ENCODE measurements at places on chromosomes 6 and 20. TPM values are rescaled to one million over a fixed set of nuclear protein-coding genes. Genes with fewer than 3 reads are reported as not detected.

DNA sequence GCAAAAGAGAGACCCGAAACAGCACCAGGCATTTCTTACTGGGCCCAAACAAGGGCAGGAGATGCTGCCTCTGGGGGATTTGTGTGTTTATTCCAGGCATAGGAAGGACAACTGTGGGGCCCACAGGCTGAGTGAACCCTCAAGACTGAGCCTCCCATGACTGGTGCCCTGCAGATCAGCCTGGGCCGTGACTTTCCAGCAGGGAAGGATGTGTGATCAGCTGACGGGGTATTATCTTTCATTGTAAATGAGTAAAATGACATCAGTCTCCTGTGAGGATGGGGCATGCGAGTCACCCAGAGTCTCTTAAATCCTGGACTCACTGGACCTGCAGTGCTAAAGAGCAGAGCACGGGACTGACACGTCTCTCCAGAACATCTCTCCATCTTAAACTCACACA, 3.9 kb upstream of the TEAD3 start:
- no peaks in the 10 kb centered on the region for H3K36me3 ChIP-seq
- H3K27me3 ChIP-seq, result peaks cover 38% of the 10 kb centered on the region
- peaks cover 10% of the 10 kb centered on the region for H3K4me1 ChIP-seq
- H3K4me3 ChIP-seq, result no peak overlapping the region
- no peak for DNase-seq

DNA sequence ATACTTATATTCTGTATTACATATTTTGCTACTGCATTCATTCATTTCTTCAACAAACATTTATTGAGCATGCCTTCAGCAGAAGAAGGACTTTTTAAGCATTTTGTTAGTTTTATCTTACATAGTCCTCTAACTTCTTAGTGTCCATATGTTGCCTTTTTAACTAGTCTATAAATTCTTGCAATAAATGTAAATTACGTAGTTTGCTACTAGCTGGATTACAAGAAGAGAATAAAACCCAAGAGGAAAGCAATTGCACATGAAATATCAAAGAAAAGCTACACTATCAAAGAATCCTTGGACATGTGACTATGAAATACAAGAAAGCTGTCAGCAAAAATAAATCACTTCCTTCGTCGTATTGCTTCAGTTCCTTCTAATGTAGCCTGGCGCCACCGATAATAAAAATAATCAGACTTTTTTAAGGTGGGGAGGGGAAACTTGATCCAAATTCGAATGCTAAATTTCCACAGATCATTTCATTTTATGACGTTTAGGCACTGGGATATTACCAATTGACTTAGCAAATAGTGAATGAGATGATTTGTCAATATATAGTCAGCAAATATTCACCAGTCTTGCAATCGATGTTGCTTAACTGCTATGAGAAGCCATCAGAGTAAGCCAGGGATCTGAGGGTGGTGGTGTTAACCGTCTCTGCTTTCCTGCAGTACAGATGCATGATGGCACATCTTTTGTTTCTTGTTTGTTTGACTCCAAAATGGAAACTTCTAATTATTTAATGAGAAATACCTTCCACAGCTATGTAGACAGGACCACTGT, 258.7 kb upstream of the EXOC2 start:
- no peak overlapping the region for H3K4me3 ChIP-seq
- peaks cover 3% of the 10 kb centered on the region for H3K36me3 ChIP-seq
- H3K4me1 ChIP-seq, result no peaks in the 10 kb centered on the region
- H3K27me3 ChIP-seq, result peaks cover 37% of the 10 kb centered on the region
- H3K27ac ChIP-seq, result no peak overlapping the region

DNA sequence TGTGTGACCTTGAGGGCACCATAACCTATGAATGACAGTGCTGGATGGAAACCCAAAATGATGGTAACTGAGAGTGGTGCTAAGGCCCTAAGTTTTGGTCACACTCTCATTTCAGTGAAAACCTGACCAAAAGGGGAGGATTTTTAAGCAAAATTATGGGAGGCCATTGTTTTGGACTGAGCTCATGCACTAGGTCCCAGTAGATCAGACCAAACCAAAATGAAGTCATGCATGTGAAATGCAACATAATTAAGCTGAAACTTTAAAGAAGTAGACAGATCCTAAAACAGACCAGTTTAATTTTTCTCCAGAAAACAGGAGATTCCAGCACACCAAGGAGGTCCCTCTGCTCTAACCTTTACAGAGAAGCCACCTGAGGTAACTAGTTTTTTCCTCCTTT, 24.0 kb upstream of the THBS2 start:
- H3K4me1 ChIP-seq, result no peaks in the 10 kb centered on the region
- no peak overlapping the region for H3K27ac ChIP-seq
- DNase-seq, result no peak
- H3K4me3 ChIP-seq, result no peak overlapping the region

DNA sequence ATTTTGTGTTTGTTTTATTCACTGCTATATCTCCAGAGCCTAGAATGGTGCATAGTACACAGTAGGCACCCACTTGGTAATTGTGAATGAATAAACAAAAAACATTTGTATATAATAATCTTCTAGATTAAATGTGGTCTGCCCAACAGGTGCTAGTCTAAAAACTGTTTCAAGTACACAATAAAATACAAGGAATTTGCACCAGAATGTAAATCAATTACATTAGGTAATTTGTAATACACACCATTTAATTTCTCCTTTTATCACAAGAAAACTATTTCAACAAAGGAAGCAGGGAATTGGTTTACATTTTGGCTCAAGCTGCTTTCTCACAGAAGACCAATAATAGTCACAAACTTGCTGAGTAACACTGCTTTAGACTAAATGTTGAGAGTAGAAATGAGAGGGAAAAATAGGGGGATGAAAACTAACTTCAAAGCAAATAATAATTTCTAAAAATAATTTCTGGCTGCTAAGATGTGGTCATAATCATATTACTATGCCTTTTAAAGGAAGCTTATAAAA, 22.1 kb downstream of the RUNX2 start:
- no peak overlapping the region for H3K4me3 ChIP-seq
- DNase-seq, result no peak
- no peaks in the 10 kb centered on the region for H3K4me1 ChIP-seq
- H3K27me3 ChIP-seq, result no peaks in the 10 kb centered on the region
- H3K27ac ChIP-seq, result no peak overlapping the region
- peaks cover 4% of the 10 kb centered on the region for H3K36me3 ChIP-seq

DNA sequence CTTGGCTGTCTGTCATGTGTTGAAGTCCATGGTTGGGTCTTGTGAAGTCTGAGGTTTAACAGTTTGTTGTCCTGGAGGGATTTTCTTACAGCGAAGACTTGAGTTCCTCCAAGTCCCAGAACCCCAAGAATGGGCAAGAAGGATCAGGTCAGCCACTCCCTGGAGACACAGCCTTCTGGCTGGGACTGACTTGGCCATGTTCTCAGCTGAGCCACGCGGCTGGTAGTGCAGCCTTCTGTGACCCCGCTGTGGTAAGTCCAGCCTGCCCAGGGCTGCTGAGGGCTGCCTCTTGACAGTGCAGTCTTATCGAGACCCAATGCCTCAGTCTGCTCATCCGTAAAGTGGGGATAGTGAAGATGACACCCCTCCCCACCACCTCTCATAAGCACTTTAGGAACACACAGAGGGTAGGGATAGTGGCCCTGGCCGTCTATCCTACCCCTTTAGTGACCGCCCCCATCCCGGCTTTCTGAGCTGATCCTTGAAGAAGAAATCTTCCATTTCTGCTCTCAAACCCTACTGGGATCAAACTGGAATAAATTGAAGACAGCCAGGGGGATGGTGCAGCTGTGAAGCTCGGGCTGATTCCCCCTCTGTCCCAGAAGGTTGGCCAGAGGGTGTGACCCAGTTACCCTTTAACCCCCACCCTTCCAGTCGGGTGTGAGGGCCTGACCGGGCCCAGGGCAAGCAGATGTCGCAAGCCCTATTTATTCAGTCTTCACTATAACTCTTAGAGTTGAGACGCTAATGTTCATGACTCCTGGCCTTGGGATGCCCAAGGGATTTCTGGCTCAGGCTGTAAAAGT, 43.5 kb downstream of the SIRPA start:
- DNase-seq, result no peak
- peaks cover 78% of the 10 kb centered on the region for H3K27me3 ChIP-seq

The SYNGAP1 gene
- 82.3 TPM for total RNA-seq

GRCh38 chr6:14925699-14926026, 320.2 kb upstream of the JARID2 start:
- no peaks in the 10 kb centered on the region for H3K36me3 ChIP-seq
- H3K4me1 ChIP-seq, result peaks cover 2% of the 10 kb centered on the region
- no peak for DNase-seq
- no peaks in the 10 kb centered on the region for H3K27me3 ChIP-seq
- no peak overlapping the region for H3K4me3 ChIP-seq
- no peak overlapping the region for H3K27ac ChIP-seq

- H3K27ac ChIP-seq, result peak overlapping the region; percentile 98
- no peaks in the 10 kb centered on the region for H3K27me3 ChIP-seq
- H3K36me3 ChIP-seq, result no peaks in the 10 kb centered on the region
- peak overlapping the region; percentile 96 for H3K4me3 ChIP-seq
- H3K4me1 ChIP-seq, result peaks cover 38% of the 10 kb centered on the region
Observed at GRCh38 chr20:36645353-36645752, 643 bp downstream of the SLA2 start.

DNA sequence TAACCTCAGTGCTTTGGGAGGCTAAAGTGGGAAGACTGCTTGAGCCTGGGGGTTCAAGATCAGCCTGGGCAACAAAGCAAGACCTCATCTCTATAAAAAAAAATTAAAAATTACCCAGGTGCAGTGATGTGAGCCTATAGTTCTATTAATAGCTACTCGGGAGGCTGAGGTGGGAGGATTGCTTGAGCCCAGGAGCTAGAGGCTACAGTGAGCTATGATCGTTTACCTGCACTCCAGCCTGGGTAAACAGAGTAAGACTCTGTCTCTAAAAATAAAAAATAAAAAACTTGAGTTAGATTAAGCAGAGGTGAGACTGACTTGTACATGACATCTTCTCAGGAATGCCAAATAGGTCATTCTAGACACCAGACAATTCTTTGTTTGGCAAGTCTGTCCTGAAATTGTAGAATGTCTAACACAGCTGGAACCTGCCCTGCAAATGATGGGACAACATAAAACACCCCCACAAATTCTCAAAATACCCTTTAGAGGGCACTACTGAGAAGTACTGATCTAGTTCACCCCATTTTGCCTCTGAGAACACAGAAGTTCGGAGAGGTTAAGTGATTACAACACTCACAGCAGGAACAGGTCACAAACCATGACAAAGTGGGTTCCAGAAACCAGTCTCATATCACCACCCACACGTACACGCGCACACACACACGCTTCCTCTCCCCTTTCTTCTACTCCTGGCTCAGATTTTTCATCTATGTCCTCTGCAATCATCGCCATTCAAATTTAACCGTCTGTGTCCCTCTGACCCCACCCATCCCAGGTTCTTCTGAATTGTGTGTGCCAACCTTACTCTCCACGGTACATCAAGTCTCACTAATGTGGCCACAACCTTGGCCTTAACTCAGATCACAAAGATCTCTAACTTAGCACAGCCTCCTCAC, 38.3 kb downstream of the ARHGAP18 start:
- peak; percentile 6 for DNase-seq
- H3K27me3 ChIP-seq, result peaks cover 5% of the 10 kb centered on the region
- H3K4me1 ChIP-seq, result peaks cover 20% of the 10 kb centered on the region

The STMND1 gene
- not detected for total RNA-seq

The HLA-DRB5 gene
- total RNA-seq, result 8.8 TPM

- no peak overlapping the region for H3K27ac ChIP-seq
- H3K4me3 ChIP-seq, result no peak overlapping the region
- H3K27me3 ChIP-seq, result peaks cover 91% of the 10 kb centered on the region
Observed at GRCh38 chr20:2794202-2794748, 6.2 kb downstream of the CPXM1 start.

GRCh38 chr6:31352683-31353383, 4.1 kb downstream of the HLA-B start:
- no peaks in the 10 kb centered on the region for H3K27me3 ChIP-seq
- H3K36me3 ChIP-seq, result peaks cover 25% of the 10 kb centered on the region
- peaks cover 60% of the 10 kb centered on the region for H3K4me1 ChIP-seq
- H3K27ac ChIP-seq, result peak overlapping the region; percentile 100
- DNase-seq, result no peak
- peak overlapping the region; percentile 91 for H3K4me3 ChIP-seq

DNA sequence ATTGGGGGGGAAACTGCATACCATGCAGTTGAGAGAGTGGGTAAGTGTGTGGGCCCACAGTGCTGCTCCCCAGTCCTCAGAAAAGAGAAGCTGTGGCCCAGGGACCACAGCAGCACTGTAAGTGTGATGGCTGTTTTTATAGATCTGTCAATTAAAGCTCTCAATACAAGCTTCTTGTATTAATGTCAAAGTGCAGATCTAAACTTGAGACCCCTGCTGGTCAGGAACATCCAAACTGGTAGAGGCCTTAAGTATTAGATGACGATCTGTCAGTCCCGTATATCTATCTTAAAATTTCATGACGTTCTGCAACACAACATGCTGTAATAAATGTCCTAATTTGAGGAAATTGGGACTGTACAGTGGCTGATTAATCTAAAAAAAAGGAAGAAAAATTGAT, 74.8 kb downstream of the TULP4 start:
- H3K4me3 ChIP-seq, result no peak overlapping the region
- H3K36me3 ChIP-seq, result peaks cover 2% of the 10 kb centered on the region
- no peaks in the 10 kb centered on the region for H3K27me3 ChIP-seq
- H3K4me1 ChIP-seq, result peaks cover 17% of the 10 kb centered on the region

GRCh38 chr6:41648921-41649320, 10.7 kb downstream of the MDFI start:
- DNase-seq, result no peak
- no peak overlapping the region for H3K4me3 ChIP-seq
- peaks cover 7% of the 10 kb centered on the region for H3K36me3 ChIP-seq
- H3K27me3 ChIP-seq, result peaks cover 53% of the 10 kb centered on the region
- H3K4me1 ChIP-seq, result peaks cover 7% of the 10 kb centered on the region

GRCh38 chr6:22036275-22036674, 260.6 kb downstream of the PRL start:
- H3K27ac ChIP-seq, result no peak overlapping the region

The PSMB8 gene
- total RNA-seq, result 139 TPM

GRCh38 chr20:32580970-32581838, 3.9 kb downstream of the NOL4L start:
- H3K36me3 ChIP-seq, result peaks cover 3% of the 10 kb centered on the region
- no peaks in the 10 kb centered on the region for H3K27me3 ChIP-seq
- peaks cover 52% of the 10 kb centered on the region for H3K4me1 ChIP-seq
- H3K27ac ChIP-seq, result peak overlapping the region; percentile 76

The SLC22A16 gene
- not detected for total RNA-seq

GRCh38 chr20:1266167-1266973, at the start of gene SNPH:
SNPH (plus strand) TSS chr20:1266294; CDS start chr20:1296240, 29,946 bp downstream.
- peak within 1 kb of the TSS; percentile 94 for H3K27ac ChIP-seq
- H3K36me3 ChIP-seq, result no peaks in the 10 kb centered on the region
- peak within 1 kb of the TSS; percentile 95 for H3K4me3 ChIP-seq

The PPP1R14C gene
- not detected for total RNA-seq

The BPIFA1 gene
- not detected for total RNA-seq

The C20orf204 gene
- total RNA-seq, result 7.8 TPM

GRCh38 chr6:44185953-44186634, 27.5 kb downstream of the CAPN11 start:
- H3K36me3 ChIP-seq, result no peaks in the 10 kb centered on the region
- peak overlapping the region; percentile 58 for H3K4me3 ChIP-seq
- DNase-seq, result no peak
- peaks cover 30% of the 10 kb centered on the region for H3K27me3 ChIP-seq

DNA sequence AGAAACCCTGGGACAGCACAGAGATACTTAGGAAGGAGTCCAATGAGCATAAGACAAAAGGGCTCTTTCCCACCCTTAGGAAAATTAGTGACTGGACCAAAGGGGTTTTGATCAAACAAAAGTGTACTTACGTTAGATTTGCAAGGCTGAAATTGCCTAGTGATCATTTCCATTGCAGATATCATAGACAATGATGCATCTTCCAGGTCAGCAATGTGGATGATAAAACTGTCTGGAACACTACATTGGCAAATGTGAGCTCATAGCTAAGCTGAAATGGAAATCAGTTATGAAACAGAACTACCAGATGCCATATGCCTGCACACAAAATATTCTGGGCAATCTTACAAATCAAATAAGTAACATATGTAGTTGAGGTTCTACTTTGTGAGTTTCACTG, 34.0 kb downstream of the LY86 start:
- no peak for DNase-seq
- H3K4me1 ChIP-seq, result peaks cover 13% of the 10 kb centered on the region

Measured in T-helper 17 cell (primary cell).